ENCODE measurements at places on chromosomes 12 and 14. TPM values are rescaled to one million over a fixed set of nuclear protein-coding genes. Genes with fewer than 3 reads are reported as not detected.
A peak's percentile ranks its signal among the peaks of the same experiment; 100 is the strongest.

GRCh38 chr14:76537906-76538647, 162.1 kb downstream of the ESRRB start:
- no peak for DNase-seq

GRCh38 chr12:39372929-39373328, 70.0 kb downstream of the KIF21A start:
- DNase-seq, result no peak

DNA sequence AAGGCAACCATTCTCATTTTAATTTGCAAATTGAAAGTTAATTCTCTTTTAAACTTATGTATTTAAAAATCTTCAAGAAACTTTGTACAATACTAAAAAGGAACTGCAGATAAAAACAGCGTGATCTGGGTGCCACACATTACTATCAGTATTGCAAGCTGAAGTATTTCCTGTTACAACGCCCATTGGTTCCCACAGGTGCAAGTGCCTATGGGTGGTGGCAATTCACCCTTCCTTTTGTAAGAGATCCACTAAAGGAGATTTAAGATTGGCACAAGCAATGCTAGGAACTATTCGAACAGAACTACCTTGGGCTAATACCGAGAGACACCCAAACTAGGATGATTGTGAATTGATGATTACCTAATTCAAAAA, 13.2 kb downstream of the TAOK3 start:
- no peak for DNase-seq

DNA sequence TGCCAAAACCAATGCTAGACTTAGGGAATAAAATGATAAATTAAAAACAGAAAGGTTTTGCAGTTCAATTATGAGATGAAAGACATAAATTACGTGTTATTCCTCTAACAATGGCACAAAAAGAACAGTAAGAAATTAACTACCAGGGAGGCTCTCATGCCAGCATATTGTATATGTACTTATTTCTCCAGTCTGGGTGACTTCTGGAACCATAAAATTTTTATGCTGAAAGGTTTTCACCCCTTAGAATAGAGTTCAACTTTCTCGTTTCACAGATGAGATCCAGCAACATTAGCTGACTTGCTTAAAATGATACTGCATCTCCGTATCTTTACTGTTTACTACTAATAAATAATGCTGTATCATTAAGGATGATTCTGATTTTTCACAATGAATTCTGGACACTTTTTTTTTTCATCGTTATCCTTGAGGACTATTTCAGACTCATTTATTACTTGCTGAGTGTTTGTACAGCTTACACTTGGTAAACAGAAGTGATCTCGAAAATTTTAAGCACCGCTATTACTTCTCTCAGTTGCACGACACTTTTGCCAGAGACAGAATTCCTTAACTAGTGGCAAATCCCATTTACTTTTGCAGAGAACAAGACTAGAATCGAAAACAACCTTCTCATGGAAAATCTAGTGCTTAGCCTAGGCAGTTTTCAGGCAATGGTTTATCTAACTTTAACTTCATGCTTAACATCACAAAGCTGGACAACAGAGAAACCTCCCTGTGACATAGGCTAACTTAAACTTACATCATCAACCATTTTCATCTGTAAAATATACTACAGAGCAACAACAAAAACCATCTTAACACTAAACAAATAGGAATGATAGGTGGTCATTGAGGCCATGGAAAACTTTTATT, 2.7 kb downstream of the RSRC2 start:
- no peak for DNase-seq

DNA sequence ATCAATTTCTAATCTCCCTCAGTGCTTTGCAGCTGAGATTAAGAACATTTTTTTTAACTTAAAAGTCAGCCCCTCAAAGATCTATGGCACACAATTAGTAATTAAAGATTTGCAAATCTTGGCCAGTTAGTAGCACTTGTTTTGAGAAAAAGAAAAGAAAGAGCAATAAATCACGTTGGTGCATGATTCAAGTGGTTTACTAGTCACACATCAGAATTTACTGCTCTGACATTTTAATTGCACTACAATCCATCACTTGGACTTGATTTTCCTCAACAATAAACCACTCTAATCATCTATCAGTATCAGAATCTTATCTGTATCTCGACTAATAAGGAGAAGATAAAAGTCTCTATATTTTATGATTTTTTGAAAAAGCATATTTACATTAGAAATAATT, 154.3 kb downstream of the HELB start:
- no peak for DNase-seq

DNA sequence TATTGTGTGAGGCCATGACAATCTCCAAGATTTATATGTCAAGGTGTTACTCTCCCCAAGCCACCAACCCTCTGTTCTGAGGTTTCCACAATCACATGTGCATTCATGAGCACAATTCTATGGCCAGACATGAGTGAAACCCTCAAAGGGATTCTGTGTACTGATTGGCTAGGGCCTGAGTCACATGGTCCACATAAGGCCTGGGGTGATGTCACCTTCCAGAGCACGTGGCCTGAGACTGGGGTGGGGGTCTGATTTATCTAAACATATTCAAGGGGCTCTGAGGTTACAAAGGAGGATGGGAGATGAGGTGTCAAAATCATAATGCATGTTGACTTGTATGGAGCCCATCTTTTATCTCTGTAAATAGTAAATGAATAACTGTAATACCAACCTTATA, 1369.9 kb upstream of the TMEM132C start:
- no peak for DNase-seq

DNA sequence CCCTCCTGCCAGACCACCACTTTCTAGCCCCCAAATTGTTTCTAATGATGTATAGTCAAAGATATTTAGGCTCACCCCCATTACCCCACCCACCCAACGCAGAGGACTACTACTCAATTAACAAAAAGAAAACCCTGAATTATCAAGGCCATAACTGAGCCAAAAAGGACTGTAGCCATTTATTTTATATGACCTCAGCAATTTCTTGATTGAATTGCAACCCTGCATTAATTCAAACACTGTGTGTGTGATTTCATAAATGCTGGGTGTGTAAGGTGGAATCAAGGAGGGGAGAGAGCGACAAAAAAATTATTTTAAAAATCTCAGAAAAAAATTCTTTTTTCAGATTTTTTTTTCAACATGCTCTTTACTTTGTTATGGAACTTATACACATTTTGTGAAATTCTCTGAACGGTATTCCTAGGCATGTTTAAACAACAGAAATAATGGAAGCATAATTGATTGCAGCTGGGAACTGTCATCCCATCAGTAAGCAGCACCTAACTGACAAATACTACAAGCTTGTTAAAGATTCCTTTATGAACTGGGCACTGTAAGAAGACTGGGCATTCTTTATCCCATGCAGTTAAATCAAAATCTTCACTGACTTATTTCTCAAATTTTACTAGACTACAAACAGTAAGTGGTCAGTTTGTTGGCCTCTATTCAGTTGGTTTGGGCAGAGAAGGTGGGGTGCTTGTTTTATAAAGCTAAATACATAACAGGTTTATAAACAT, 179.1 kb downstream of the SOX5 start:
- DNase-seq, result no peak

GRCh38 chr14:99817331-99817730, 24.1 kb downstream of the EML1 start:
- no peak for DNase-seq

DNA sequence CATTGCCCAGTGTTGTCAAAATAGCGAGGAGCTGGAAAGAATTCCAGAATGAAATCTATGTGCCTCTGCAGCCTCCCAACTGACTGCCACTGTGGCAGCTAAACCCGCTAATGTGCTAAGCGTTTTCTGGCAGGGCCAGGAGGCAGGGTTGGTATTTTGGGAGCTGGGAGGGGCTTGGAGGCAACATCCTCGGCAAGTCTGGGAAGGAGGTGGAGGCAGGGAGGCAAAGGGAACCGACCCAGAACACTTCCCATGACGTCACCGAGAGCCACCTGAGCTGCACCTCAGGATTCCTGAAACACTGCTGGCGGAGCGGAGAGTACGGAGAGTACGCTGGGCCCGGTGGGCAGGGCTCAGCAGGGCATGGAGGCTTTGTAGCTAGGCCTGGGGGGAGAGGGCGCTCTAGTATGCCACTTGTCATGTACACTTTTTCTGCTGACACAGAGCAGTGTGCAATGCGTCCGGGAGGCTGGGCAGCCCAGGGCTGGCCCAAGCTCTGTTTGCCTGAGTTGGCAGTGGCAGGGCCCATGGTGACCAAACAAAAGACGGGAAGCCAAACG, 81.5 kb downstream of the DPF3 start:
- no peak for DNase-seq

DNA sequence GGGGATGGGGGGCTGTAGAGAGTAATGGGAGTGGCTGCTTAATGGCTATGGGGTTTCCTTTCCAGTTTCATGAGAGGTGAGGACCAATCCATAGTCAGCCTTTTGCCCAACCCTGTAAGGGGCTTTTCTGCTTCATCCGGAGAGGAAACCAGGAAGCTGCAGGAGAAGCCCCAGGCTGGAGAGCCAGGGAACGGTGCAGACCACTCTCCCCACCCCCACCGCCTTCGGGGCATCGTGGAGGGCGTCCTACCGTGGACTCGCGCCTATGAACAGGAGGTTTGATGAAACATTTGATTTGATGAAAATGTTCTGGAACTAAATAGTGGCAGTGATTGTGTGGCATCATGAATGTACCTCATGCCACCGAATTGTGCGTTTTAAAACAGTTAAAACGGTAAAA, 204.3 kb upstream of the DIO3 start:
- no peak for DNase-seq

- no peak for DNase-seq
Measured at GRCh38 chr12:105291531-105291930, 39.0 kb upstream of the C12orf75 start.

- DNase-seq, result no peak
Measured at GRCh38 chr12:14211947-14212387, 153.5 kb upstream of the ATF7IP start.

GRCh38 chr12:7154042-7154441, 23.9 kb downstream of the CLSTN3 start:
- no peak for DNase-seq

GRCh38 chr14:22536853-22537338, 52.1 kb downstream of the DAD1 start:
- DNase-seq, result peak; percentile 91

DNA sequence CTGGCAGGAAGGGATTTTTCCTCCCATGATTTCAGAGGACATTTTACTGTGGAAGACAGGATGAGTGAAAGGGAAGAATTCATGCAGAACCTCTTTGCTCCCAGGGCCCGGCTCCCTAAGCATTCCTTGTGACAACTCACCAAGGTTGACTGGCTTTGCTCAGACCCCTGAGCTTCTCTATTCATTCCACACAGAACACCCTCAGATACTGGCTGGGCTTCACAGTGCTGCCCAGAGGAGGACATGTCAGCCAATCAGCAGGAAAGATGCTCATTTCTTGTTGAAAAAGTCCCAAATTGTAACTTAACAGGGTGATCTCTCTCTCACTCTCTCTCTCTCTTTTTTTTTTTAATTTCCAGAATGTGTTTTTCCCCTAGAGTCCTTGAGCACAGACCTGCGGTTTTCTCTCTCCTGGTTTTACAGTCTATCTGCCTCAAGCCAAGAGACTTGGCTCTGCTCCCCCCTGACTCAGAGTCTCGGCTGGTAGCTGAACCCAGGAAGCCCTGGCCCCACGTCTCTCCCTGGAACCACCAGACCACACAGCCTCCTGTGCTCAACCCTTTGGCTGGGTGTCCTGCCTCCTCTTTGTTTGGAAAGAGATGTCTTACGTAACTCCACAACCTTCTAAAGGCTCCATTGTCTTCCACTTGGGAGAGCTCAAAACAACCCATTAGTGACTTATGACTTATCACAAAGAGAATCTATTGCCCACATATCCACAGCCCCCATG, 43.9 kb downstream of the SSPN start:
- DNase-seq, result peak; percentile 98

- DNase-seq, result peak; percentile 90
Measured at GRCh38 chr12:131860472-131861260, 32.5 kb downstream of the MMP17 start.

DNA sequence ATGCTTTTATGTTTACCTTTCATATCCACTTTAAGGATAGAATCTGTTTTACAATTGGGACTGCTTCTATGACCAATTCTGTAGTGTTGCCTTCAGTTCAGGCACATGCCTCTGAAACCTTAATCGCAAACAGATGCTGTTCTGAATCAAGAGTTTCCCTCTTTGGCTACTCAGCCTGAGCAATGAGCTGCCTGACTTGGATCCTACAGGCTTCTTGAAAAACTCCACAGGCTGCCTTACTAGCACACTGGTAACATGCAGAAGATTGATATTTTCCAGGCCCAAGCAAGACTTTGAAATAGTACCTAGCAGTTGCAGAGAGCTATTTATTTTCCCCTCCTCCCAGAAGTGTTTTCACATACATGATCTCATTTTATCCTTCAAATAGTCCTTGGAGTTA, 34.8 kb upstream of the PMCH start:
- no peak for DNase-seq

DNA sequence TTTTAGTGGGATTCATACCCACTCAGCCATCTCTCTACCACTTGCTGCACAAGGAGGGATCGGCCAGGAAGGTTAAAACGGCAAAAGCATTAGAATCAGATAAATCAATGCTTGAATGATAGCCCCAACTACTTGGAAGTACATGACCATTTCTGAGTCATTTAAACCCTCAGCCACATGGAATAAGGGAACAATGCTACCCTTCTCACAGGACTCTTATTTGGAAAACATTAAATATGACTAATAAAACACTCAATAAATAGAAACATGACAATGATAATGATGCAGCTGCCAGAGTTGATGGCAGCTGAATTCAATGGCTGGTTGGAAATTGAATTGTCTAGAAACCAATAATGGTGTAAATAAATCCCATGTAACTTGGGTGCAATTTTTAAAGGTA, 165.4 kb downstream of the FLRT2 start:
- no peak for DNase-seq

GRCh38 chr12:46956451-46957035, 122.9 kb upstream of the PCED1B start:
- no peak for DNase-seq

GRCh38 chr12:40829738-40830144, 137.5 kb downstream of the CNTN1 start:
- peak; percentile 20 for DNase-seq

- DNase-seq, result peak; percentile 70
Measured at GRCh38 chr12:12788675-12789368, 3.4 kb downstream of the APOLD1 start.

TRIM9 gene
- 0.48 TPM for total RNA-seq

KRT73 gene
- not detected for total RNA-seq

TAS2R9 gene
- total RNA-seq, result not detected

CCDC196 gene
- not detected for total RNA-seq

ANKLE2 gene
- total RNA-seq, result 21.9 TPM

A2M gene
- 5.3 TPM for total RNA-seq

SIX6 gene
- total RNA-seq, result not detected

ACRBP gene
- total RNA-seq, result not detected

SERPINA10 gene
- total RNA-seq, result not detected

OTX2 gene
- not detected for total RNA-seq

CFAP251 gene
- 5.2 TPM for total RNA-seq

PGF gene
- 2.6 TPM for total RNA-seq

DCN gene
- total RNA-seq, result 5.6 TPM

POTEM gene
- not detected for total RNA-seq

NFE2 gene
- total RNA-seq, result 1.2 TPM
